HAP-1 (cell line): ENCODE measurements at places on chromosomes 3 and 15.
A peak's percentile ranks its signal among the peaks of the same experiment; 100 is the strongest.

DNA sequence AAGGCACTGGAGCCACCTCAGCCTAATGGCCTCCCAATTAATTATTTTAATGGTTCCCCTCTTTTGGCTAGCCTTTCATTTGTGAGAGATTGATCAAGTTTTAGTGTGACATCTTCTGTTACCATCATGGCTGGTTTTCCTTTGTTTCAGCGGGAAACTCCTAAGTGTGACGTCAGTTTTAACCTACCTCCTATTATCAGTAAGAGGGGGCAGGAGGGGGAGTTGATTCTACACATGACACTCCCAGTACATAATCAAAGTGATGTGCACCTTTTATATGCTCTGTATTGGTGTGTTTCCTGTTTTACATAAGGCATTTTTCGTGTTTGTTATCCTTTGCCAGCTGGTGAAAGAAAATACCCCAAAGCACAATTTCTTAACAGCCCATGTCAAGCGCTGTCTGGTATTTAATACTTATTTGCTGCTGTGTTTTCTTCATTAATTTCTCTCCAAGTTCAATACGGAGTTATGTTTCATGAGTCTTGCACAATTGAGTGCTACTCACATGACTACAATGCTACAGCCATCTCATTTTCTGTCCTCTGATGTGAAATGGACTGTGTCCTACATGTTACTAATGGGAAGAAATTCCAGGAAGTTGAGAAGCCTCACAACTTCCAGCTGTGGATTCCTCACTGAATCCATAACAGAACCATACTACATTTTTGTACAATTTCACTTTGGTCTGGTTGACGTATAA lies 52.2 kb upstream of the POLR2M start:
- no peak for DNase-seq

DNA sequence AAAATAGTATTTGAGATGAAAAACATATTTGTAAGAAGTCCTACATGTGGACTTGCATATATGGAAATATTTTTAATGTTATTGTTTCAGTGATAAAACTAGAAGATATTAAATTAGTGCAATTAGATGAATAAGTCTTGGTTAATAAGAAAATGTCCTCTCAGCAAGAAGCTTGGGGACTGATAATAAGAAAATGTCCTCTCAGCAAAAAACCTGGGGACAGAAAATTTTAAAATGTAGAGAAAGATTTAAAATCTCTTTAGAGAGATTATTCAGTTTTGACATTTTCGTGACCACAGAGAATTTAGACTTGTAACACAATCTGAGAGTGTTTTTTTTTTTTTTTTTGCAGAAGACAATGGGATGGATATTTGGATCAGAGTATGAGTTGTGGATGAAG lies 156.0 kb downstream of the ISL2 start:
- DNase-seq, result no peak

GRCh38 chr15:32676169-32676568 lies 34.7 kb downstream of the SCG5 start:
- no peak for DNase-seq

DNA sequence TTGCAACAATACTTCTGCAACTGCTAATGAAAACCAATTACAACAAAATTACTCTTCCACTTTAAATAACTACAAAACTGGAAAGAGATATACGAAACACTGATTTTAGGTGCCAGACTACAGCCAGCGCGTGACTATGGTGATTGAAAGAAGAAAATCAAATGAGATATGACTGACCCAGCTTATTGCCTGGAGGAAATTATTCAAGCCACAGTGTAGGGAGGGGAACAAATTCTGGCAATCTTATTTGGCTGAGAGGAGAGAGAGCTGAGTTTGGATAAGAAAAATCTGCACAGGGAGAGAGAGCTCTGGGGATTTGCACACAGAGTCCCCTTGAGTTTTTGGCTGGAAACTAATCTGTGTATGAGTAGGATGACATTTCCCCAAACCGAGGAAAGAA lies 470.3 kb upstream of the FRG2C start:
- DNase-seq, result no peak

DNA sequence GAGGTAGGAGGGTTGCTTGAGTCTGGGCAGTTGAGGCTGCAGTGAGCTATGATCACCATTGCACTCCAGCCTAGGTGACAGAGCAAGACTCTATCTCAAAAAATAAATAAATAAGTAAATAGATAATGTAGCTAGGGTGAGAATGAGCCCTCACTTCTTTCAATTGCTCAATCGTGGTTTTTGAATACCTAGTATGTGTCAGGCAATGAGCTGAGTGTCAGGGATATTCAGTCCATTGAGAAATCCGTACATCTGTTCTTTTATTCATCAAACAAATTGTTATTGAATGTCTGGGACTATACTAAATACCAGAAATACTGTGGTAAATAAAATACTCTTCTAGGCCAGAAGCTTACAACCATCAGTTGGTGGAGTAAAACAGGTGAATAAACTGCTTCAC lies 6.2 kb upstream of the ZNF148 start:
- DNase-seq, result no peak

DNA sequence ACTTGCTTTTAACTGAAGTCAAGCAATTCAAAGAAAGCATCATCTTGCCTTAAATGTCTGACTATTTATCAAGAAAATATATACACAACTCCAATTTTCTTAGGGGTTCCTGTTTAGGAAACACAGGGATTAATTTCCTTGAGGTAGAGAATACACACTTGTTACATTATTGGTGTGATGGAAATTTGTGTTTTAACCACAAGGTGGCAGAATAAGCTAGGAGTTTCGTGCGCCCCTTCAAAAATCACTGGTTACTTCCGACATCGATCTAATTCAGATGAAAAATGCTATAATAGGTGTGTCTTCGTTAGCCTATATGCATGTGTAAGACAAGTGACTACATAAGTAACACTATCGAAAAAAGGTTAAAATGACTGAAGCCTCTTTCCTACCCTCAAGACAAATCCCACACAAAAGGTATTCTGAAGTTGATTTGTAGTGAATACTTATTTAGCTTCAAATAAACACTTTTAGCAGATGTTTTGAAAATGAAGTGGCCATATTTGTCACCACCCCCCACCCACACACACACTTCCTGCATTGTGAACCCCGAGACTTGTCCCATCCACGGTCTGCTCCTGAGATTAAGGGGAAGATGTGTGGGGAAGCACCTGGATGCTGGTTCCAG lies 246.5 kb downstream of the ROBO1 start:
- DNase-seq, result peak; percentile 75

- no peak for DNase-seq
Measured at GRCh38 chr15:95296643-95297042, 1033.9 kb upstream of the NR2F2 start.

DNA sequence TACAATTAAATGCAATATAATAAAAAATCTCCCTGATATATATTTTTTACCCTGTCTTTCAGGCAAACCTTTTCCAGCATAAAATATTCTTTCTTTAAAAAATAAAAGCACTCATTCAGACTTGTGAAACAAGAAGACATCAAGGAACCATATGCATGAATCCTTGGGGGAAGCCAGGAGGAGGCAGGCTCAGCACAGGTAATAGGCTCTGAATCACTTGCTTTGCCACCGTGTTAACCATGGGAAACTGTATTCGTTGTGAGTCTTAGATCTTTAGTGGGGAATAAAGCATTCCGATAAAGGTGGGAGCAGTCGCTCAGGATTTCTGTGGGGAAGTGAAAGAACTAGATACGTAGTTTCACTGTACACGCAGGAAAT lies 42.4 kb downstream of the FBN1 start:
- no peak for DNase-seq

GRCh38 chr3:113227146-113227545 lies 15.8 kb downstream of the BOC start:
- DNase-seq, result no peak

- DNase-seq, result no peak
Measured at GRCh38 chr3:192958219-192958872, 40.7 kb upstream of the MB21D2 start.

GRCh38 chr3:23189187-23189586 lies 13.9 kb upstream of the UBE2E2 start:
- DNase-seq, result no peak

GRCh38 chr3:131972550-131972949 lies 62.3 kb downstream of the CPNE4 start:
- no peak for DNase-seq

DNA sequence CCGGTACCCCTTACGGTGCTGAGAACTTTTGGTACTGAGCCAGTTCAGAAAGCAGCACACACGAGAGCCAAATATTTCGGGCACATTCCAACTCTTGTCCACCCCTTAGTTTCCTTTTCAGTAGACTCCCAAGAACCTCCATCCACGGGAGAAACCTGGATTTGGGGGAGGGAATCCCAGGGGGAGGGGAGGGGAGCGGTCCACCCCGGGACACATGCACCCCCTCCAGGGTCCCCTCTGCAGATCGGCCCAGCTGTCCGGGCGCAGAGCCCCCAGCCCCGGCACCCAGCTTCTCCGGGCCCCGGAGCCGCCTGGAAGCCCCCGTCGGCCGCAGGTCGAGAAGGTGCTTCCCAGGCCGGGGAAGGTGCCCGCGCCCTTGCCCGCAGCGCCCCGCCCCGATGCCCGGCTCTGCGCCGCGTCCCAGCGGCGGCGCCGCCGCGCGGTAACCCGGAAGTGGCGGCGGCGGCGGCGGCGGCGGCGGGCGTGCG lies 455 bp upstream of the ABHD17C start:
- peak; percentile 43 for DNase-seq

GRCh38 chr3:42518800-42519567 lies 16.5 kb downstream of the VIPR1 start:
- DNase-seq, result no peak

GRCh38 chr15:70535071-70535954 lies 228.0 kb downstream of the UACA start:
- DNase-seq, result no peak

DNA sequence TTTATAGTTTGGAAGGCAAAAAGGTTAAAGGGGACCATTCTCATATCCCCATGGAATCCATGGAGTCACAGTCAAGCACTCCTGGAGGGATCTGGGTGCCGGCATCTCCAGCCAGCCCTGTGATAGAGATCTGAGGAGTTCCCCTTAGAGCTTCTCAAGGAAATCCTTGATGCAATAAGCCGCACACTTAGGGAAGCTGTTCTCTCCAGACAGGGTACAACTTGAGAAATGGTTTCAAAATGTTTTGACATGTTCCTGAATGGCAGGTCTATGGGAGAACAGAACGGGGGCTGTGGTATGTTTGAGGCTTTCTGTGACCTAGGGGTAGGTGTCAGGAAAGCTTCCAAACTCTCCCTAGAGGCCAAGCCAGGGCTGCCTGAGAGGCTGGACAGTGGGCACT lies 292.9 kb downstream of the TLE3 start:
- no peak for DNase-seq

DNA sequence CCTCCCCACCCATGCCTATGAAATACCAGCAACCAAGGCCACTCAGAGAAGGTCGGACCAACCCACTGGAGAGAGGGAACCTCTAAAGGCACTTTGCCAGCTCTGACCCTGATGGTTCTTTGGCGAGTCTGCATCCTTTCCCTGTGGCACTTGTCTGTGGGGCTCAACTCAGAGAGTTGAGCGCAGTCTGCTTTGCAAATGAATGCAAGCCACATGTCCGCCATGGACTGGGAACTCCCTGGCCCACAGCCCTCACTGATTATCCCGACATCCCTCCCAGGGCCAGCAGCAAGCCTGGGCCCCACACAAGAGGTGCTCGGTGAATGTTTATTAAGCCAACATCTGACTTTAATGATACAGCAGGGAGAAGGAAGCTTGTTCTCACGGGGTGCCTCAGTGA lies 55.5 kb upstream of the HES1 start:
- DNase-seq, result no peak
